Bronchial epithelial cell (primary cell): ENCODE measurements at places on chromosomes 1 and 21. TPM values are rescaled to one million over a fixed set of nuclear protein-coding genes. Genes with fewer than 3 reads are reported as not detected.

DNA sequence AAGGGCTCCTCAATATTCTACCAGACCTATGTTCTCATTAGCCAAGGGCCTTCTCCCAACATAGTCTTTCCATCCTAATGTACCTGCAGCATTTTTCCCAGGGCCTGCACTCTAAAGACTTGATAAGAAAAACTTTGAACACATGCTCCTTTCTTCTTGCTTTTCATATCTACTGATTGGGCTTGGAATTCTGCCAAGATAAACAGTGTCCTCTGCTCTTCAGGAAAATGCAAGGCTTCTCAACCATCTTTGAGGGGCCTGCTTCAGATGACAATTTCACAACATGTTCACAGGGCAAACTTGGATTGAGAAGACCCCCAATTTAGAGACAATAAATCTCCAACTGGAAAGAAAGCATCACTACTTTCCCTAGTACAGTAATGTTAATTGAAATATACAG is 25.8 kb upstream of the PPT1 start:
- DNase-seq, result no peak

GRCh38 chr1:168608796-168609715 is 32.7 kb downstream of the XCL1 start:
- DNase-seq, result peak; percentile 17

The INAVA gene
- 28.7 and 39.7 TPM in 2 replicates for total RNA-seq

- no peak for DNase-seq
Observed at GRCh38 chr1:207497941-207498340, 2.0 kb downstream of the CR1 start.

DNA sequence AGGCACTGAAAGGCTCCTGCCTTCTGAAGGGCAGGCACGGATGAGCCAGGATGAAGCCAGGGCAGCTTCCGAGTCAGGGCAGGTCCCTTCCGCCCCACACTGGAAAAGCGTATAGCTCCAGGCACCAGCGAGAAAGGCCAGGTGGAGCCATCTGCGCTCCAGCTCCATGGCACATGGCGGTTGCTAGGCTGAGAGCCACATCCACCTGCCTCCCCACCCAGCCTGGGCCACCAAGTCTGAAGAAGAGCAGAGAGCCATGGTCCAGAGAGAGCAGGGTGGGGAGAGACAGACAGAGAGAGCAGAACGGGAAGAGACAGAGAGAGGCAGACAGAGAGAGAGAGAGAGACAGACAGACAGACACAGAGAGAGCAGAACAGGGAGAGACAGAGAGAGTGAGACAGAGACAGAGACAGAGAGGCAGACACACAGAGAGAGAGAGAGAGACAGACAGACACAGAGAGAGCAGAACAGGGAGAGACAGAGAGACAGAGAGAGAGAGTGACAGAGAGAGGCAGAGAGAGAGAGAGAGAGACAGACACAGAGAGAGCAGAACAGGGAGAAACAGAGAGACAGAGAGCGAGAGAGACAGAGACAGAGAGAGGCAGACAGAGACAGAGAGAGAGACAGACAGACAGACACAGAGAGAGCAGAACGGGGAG is 5.2 kb downstream of the FNDC10 start:
- DNase-seq, result no peak

DNA sequence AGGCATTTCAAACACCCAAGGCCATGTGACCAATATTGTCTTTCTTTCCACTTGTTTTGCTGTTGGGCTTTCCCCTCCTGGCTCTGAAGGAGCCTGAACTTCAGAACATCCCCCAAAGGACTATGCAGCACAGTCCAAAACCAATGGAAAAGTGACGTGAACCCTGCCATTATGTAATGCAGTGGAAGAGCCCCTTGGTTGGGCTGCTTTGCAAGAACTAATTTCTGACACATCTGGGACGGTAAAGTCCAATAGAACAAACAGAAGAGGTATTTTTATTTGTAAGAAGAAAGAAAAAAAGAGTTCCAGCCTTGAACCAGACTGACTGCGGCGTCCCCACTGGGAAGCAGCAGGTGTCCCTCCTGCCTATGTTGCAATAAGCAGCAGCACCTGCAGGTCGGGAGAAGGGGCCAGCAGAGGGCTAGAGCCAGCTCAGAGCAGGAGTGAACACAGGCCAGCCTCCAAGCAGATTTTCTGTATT is 116.7 kb downstream of the CDC7 start:
- no peak for DNase-seq

GRCh38 chr1:153336650-153337049 is 12.0 kb downstream of the PGLYRP4 start:
- DNase-seq, result no peak

DNA sequence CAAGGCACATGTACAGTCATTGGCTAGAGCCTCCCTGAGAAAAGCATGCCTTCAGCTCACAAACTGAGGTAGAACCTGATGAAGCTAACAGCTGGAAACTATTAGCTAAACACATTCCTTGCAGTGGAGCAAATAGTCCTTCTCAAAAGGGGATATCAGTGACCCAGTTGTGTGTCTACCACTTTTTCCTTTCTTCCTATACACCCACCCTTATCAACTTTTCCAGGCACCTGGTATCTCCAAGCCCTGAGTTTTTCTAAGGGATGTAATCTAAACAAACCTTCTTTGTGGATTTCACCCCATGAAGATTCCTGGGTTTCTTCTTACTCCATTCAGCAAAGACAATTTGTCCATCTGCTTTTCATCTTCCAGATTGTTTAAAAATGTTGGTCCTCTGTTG is 10.5 kb upstream of the ZSWIM5 start:
- no peak for DNase-seq

DNA sequence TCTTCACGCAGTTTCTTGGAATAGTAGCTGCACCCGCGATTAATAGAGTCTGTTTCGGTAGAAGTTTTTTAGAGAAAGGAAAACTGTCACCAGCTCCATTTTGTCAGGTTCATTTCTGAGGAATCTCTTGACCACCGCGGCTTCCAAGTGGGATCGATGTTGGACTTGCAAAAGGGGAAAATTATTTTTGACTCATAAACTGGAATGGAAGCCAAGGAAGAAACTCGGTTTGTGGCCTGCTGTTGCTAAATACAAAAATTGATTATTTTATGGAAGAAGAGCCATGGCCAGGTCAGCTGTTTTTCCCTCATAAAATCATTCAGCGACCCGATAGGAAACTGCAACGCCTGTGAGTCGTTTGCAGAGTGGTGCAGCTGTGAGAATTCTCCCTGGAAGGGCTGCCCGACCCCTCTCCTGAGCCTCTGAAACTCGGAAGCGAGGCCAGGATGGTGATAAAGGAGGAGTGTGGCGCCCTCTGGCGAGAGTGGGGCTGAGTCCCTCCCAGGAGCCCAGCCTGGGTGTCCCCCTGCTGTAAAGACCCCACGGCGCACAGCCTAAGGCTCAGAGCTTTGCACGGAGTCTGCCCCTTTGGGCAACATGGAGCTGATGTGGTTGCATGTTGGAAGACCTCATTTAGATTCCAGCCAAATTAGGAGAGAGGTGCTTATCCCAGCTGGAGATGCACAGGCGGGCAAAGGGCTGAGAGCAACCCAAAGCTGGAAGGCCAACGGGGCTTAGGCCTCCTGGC is 83.6 kb upstream of the SLC25A33 start:
- no peak for DNase-seq
